ENCODE measurements at places on chromosomes 5 and 9. TPM values are rescaled to one million over a fixed set of nuclear protein-coding genes. Genes with fewer than 3 reads are reported as not detected.

DNA sequence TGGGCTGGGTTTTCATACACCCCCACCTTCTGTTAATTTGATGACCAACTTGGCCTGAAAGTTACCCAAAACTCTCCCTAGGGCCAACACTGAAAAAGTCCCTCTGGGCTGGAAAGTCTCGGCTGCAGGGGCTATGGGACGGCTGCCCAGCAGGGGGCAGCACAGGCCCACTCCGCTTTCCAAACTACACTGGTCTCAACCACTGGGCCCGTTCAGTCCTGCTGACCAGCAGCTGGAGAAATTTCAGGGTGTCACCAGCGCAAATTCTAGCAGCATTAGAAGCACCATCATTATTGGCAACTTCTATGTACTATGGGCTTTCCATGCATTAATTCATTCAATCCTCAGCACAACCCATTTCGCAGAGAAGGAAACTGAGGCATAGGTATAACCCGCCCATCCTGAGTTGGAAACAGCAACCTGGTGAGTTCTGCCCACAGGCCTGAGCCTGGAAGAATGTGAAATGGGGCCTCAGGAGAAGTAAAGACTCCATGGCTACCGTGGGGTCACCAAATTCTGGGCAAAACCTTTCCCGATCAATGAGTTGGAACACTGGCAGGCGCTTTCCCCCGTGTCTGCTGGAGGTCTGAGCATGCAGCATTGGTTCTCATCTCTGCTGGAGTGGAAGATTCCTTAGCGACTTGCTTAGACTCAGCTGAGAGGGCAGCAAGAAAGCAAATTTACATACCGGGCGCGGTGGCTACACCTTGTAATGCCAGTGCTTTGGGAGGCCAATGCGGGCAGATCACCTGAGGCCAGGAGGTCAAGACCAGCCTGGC is 9.7 kb downstream of the ORM2 start:
- DNase-seq = peak; percentile 62

INSL4 gene
- total RNA-seq = not detected

ARL10 gene
- total RNA-seq = 12.1 TPM

LIFR gene
- total RNA-seq = not detected

IFNA21 gene
- not detected for total RNA-seq

GRCh38 chr9:101139082-101139481 is 110.6 kb downstream of the PLPPR1 start:
- no peak for DNase-seq

DNA sequence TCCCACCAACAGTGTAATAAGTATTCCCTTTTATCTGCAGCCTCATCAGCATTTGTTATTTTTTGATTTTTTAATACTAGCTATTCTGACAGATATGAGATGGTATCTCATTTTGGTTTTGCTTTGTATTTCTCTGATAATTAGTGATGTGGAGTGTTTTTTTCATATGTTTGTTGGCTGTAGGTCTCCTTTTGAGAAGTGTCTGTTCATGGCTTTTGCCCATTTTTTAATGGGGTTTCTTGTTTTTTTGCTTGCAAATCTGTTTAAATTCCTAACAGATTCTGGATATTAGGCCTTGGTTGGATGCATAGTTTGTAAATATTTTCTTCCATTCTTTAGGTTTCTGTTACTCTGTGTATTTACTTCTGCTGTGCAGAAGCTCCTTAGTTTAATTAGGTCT is 445.4 kb upstream of the DAB2 start:
- no peak for DNase-seq

- DNase-seq = no peak
Measured at GRCh38 chr5:119316086-119316485, 39.7 kb upstream of the TNFAIP8 start.

GRCh38 chr9:121786543-121786948 is 135.1 kb downstream of the DAB2IP start:
- DNase-seq = no peak

- DNase-seq = no peak
Measured at GRCh38 chr5:173644673-173645436, 28.4 kb upstream of the BOD1 start.

SPATA31A3 gene
- total RNA-seq = not detected

DNA sequence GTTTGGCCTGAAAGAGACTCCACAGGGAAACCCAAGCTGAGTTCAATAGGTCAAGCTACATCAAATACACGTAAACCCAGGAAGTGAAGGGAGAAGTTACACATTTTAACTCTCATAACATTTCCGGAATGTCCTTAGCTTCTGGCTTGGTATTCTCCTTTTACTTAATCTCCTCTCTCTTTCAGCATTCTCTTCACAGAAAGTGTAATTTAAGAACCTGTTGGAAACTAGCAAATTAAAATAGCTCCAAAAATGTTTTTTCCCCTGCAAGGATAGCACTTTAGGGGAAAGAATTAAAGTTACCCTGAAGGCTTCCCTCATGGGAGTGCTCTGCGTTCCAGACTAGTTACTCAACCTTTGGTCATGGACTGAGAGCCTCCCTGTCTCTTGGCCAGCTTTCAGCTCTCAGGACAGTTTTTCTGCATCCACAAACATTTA is 292.7 kb upstream of the TARS1 start:
- DNase-seq = no peak

GRCh38 chr9:113715086-113715485 is 161.0 kb upstream of the ZNF618 start:
- DNase-seq = no peak

DNA sequence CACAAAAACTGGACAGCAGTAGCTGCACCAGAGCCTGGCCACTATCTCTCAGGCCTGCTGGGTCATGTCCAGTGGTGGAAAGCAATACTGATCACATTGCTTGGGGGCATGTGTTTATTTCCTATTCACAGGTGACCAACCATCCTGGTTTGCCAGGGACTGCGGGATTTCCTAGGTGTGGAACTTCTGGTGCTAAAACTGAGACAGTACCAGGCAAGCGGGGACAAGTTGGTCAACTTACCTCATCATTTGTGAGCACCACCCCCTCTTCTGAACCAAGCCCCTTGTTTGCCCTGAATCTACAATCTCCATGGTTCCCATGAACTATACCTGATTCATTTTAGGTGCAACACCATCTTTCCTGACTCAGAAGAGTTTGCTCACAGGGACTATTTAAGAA is 81.3 kb downstream of the TNC start:
- no peak for DNase-seq

CTNNAL1 gene
- 22.4 TPM for total RNA-seq

GRCh38 chr9:83403527-83404238 is 134.5 kb downstream of the FRMD3 start:
- no peak for DNase-seq

GRCh38 chr5:154295551-154295950 is 105.0 kb downstream of the GALNT10 start:
- no peak for DNase-seq

DOCK8 gene
- 130 TPM for total RNA-seq

Data from activated naive CD8-positive, alpha-beta T cell treated with anti-CD3 and anti-CD28 coated beads for 36 hours (primary cell).